ENCODE measurements at places on chromosomes 2 and 18.

- no peak for DNase-seq
These were observed 155.3 kb downstream of the BABAM2 start for GRCh38 chr2:28045676-28046351.

DNA sequence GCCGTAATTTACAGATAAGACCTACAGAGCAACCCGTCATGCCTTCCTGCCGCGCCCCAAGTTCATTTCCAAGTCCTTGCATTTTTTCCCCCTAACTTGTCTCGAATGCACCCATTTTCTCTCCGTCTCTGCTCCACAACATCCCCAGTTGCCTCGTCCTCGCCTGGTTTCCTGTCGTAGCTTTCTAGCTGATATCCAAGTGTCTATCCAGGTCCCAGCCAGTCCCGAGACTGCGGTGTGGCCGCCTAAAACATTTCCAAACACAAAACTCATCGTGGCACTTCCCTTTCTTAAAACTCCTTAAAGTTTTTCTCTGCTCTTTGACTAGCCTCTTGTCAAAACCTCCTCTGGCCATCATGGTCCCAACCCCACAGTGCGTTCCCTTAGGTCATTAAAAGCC, 1.2 kb upstream of the BARD1 start:
- no peak for DNase-seq

- no peak for DNase-seq
These were observed 7.4 kb upstream of the MOB1A start for GRCh38 chr2:74186038-74186437.

GRCh38 chr2:133633881-133634409, 65.7 kb upstream of the NCKAP5 start:
- no peak for DNase-seq

DNA sequence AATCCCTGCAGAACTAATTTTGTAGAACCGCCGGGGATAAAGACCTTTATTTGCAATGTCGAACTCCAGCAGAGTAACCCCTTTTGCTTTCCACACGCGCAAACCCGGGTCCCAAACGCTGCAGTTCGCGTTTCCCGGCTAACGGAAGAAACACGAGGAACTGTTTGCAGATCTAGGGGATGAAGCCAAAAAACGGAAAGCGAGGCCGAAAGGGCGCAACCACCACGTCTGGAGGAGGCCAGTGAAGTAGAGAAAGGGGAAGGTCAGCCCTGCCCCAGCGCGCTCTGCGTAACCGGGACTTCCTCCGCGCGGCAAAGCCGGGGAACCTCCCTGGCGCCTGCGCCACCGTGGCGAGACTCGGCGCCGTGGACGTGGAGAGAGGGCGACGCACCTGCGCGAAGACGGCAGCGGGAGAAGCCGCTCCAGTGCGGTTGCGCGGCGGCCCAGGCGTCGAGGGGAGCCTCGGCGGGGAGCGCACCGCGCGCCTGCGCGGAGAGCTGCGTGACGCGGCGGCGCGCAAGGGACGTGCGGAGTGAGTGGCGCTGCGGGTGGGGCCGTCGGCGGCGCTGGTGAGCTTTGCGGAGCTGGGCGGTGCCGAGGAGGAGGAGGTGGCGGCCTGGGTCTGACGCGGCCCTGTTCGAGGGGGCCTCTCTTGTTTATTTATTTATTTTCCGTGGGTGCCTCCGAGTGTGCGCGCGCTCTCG, at the start of gene PPP1CB:
Gene PPP1CB, plus strand, starts transcription at position 579 of the 704 bp plus-strand sequence. CDS start 295 bp downstream, outside the sequence.
- peak; percentile 92 for DNase-seq

DNA sequence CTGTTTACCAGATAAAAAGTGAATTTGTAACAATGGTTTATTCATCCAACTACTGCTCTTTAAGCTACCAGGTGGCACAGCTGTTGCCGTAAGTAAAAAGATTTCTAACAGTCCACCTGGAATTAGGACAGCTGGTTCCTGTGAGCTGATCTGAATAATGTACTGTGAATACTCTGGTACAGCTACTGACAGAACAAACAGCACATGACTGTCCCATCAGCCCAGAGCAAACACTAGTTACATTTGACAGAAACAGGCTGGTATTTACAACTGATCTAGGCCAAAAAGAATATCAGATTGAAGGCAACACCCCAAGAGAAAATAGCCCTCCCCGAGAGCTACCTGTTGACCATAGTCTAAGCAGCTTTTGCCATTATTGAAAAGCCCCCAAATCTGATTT, 840.4 kb downstream of the CPS1 start:
- no peak for DNase-seq

- no peak for DNase-seq
These were observed 5.5 kb upstream of the HSBP1L1 start for GRCh38 chr18:79958981-79959380.

- DNase-seq = no peak
These were observed 38.0 kb downstream of the KCTD1 start for GRCh38 chr18:26510337-26510736.

- no peak for DNase-seq
These were observed 4.5 kb downstream of the RHOB start for GRCh38 chr2:20451341-20451740.

DNA sequence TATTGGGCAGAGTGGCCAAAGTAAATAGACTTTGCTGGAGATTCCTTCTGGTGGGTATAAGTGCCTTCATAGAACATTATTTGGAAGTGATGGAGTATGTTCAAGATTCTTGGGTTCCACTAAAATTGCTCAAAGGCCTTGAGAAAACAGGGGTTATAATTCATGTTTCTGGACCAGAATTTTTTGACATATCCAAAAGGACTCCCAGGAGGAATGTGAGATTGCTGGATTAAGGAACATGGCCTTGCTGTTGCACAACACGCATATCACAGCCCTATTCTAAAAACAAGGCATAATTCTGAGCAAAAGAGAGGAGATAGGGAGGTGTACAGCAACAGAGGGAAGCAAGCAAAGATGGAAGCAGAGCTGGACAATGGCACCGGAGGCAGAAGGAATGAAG, 111.7 kb upstream of the TNP1 start:
- no peak for DNase-seq

- DNase-seq = no peak
These were observed 32.6 kb downstream of the LAMA3 start for GRCh38 chr18:23721696-23722480.

Data from RWPE2 (cell line).